T-helper 2 cell (primary cell): ENCODE measurements at places on chromosomes 16 and 17.

- no peak for DNase-seq
These were observed 123.7 kb downstream of the SPACA3 start for GRCh38 chr17:33115366-33115765.

DNA sequence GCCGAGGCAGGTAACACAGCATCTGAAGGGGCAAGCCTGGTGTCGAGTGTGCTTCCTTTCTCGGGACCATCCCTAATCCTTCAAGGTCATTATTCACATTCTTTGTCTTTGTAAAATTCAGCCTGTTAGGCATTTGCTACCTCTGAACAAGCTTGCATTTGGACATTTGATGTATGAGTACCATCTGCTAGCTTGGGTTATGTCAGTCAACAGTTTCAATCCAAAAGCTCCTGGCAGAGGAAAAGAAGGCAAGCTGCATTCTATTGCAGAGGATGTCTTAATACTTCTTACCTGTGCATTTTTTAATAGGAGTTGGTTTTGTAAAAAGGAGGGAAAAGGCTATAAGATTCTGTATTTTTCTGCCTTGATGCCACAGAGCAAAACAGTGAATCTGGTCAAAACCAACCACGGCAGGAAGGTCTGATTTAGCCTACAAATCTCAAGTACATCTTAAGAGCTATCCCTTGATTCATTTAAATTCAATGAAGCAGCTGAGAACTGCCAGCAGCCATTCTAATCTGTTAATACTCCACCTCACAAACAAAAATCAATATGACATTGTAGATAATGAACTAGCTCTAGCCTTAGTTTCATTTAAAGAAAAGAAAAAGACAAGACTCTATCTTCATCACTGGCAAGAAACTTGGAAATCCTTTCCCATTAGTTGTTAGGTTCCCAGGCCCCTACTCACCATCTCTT lies 39.0 kb downstream of the TEX2 start:
- no peak for DNase-seq

DNA sequence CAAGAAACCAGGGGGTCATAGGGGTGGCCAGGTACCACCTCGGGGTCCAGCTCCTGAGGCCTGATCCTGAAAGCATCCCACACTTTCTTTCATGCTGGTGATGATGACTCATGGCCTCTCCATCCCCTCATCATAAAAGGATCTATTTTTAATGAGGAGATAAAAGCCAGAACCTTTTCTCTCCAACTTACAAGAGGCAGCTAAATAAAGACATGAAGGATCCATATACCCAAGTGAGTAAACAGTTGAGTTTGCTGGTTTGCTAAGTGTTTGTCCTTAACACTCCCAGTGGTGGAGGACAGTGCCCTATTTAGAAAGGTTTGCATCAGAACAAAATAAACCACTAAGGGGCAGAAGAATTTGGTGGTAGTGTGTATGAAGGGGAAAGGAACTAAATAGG lies 383.8 kb downstream of the GRIN2A start:
- DNase-seq: no peak

GRCh38 chr16:12573730-12574383 lies 229.8 kb downstream of the CPPED1 start:
- DNase-seq: peak; percentile 51

- no peak for DNase-seq
These were observed 363.9 kb upstream of the CDH5 start for GRCh38 chr16:66002601-66003000.

DNA sequence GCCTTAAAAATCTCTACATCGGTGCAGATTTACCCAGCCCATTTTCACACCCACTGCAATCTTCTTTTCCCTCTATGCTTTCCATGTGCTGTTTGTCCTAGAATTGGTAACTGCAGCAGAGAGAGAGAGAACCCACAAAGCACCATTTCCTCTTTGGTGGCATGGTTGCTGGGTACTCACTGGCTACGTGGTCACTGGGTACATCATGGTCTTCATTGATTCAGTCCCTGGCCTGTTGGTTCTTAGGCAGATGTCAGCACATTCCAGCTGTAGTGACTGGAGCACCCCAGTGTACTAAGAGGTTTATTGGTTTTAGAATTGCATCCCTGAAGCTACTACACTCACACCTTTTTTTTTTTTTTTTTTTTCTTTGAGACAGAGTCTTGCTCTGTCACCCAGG lies 156.1 kb upstream of the CACNG5 start:
- DNase-seq: no peak

- no peak for DNase-seq
These were observed 96.4 kb downstream of the MSI2 start for GRCh38 chr17:57352665-57353175.

GRCh38 chr17:16026895-16027294 lies 27.3 kb downstream of the TTC19 start:
- no peak for DNase-seq

DNA sequence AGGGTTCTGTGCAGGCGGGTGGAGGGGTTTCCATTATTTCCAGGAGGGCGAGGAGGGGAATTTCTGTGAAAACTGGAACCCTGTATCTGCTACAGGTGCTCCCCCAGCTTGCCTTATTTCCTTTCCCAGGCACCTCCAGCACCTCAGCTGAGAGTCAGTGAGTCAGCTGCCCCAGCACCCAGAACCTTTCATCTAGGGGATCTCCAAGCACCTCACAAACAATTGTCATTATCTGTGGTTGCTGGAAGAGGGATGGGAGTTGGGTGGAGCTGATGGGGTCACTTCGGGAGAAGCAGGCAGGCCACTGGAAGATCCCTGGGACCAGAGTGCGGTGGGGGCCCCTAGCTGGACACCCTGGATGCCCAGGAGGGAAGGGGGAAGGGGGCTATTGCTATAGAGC lies 10.0 kb upstream of the CLUH start:
- DNase-seq: no peak

- DNase-seq: peak; percentile 57
These were observed 8.0 kb upstream of the CCL1 start for GRCh38 chr17:34370997-34371395.

GRCh38 chr17:18858567-18859245 lies 775 bp downstream of the PRPSAP2 start:
- DNase-seq: no peak

GRCh38 chr17:65609749-65610148 lies 48.3 kb upstream of the AXIN2 start:
- no peak for DNase-seq

GRCh38 chr16:81514041-81514559 lies 69.5 kb downstream of the CMIP start:
- no peak for DNase-seq

- DNase-seq: no peak
These were observed 1.4 kb downstream of the THUMPD1 start for GRCh38 chr16:20740007-20740883.

GRCh38 chr16:64540434-64540833 lies 581.4 kb downstream of the CDH11 start:
- no peak for DNase-seq

DNA sequence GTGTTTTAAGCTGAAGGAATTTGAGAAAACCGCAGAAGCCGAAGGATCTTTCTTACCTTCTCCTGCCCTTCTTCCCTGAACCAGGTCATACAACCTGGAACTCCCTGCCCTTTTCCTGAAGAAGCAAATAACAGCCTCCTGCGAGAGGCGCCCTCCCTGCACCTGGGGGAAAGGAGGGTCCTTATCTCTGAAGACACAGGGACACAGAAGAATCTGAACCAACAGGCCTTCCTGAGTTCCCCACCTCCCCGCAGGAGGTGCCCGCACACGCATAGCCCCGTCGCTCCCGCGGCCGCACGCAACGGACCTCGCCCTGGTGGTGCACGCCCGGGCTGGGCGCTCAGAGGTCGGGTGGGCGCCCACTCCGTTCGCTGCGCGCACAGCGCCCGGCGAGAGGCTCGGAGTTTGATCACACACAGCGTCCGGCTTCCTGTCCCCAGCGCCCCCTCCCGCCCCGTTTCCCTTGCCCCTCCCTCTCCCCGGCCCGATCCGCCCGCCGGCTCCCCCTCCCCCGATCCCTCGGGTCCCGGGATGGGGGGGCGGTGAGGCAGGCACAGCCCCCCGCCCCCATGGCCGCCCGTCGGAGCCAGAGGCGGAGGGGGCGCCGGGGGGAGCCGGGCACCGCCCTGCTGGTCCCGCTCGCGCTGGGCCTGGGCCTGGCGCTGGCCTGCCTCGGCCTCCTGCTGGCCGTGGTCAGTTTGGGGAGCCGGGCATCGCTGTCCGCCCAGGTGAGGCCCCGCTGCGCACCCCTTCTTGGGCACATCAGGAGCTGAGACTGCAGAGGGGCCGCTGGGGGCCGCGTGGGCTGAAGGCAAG lies at the start of gene TNFSF12:
Gene TNFSF12, plus strand, starts transcription at position 474 of the 816 bp plus-strand sequence. Its CDS starts 96 bp downstream, at position 570.
- peak; percentile 29 for DNase-seq

DNA sequence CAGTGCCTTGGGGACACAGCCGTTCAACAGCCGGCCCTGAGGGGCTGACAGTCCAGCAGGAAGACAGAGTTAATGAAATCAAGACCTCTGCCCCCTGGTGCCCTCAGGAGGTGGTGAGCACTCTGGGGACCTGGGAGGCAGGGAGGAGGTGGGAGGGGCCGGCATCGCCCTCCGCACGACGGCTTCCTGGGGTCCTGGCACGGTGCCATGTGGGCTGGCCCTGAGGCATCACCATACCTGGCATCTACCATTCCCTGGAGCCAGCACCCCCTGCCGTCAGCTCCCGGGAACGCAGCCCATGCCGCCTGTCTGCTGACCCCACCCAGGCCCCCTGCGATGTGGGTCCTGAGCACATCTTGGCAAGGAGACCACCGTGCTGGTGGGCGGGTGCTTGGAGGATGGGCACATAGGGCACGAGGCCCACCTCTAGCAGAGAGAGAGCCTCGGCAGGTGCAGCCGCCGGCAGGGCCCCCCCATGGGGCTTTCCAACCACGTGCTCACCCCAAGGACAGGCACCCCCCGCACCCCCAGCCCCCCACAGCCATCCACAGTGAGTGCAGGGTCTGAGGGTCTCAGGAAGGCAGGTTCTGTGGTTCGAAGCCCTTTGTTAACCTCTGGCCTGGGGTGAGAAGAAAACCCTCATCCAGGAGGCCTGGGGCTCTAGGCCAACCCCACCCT lies 52.5 kb downstream of the ZFPM1 start:
- DNase-seq: peak; percentile 43

DNA sequence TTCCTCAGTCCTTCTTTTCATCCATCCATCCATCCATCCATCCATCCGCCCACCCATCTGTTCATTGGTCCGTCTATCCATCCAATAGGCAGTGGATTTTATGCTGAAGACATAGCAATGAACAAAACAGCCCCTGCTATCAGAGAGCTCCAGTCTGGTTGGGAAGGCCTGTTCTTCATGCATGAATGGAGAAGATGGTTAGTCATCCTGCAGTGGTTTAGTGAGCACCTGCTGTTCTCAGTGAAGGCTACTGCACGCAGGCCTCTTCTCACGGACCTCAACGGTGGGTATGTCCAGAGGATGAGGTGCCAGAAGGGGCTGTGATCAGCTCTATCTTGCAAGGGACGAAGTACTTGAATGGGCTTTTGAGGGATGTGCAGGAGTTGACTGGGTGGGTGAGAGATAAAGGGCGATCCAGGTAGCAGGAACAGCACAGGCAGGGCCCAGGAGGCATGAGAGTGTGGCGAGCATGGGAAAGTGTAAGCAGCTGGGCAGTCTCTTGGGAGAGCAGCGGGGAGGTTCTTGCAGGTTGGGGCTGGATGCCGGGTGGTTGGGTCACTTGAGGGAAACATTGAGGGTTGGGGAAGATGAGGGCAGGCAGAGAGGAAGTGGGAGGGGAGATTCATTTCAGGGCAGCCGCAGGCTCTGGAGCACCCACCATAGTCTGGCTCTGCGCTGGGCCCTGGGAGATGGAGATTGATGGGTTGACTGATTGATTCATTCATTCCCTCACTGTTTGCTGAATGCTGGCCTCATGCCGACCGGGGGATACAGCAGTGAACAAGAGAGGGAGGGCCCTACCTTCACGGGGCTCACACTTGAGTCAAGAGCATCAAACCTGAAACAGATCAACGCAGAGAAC lies 115.0 kb upstream of the CIBAR2 start:
- DNase-seq: no peak

DNA sequence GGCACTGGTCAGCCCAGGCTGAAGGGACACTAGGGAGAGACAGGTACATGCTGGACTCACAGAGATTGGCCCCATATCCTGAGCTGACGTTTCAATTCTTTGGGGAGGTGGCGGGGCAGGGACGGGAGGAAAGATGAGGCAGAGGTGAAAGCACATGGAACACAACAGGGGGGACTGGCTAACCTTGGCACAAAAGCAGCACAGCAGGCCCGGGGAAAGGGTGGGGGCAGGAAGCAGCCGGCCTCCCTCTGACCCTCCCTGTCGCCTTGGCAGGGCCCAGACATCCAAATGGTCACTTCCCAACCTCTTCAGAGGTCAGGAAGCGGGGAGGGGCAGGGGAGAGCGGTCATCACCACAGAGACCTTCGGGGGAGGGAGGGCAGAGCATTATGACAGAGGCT lies 6.6 kb downstream of the VAT1 start:
- no peak for DNase-seq

DNA sequence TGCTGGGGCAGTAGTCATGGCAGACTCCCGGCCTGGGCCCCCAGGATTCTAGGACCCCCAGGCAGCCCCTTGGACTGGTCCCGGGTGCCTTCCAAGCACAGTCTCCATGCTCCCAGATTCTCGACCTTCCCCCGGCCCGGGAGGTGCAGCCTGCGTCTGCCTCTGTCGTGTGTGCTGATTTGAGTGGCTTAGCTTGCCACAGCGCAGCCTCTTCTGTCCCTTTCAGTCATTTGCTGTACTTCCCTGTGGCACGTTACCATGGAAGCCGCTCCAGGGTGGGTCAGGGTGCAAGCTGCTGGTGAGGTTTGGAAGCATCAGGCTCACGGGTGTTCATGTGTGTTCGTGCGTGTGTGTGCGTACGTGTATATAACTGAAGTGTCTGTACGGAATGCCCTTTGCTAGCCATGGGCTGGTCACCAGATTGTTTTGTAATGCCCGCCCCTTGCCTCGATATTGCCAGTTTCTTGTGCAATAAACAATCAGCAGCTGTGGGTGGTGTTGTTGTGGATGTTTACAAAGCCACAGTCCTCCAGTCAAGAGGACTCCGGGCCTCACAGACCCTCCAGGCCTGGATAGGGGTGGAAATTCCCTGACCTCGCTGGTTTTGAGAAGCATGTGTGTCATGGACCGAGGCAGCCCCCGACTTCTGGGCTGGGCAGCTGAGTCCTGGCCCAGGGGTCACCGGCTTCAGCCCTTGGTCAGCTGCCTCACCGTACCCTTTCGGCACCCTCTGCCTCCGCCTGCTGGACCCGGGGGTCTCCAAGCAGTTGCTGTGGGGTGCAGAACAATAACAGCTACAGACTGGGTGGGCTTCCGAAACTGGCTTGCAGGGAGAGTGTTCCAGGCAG lies 9.7 kb upstream of the CLEC18A start:
- no peak for DNase-seq

GRCh38 chr17:59800530-59800942 lies 92.2 kb downstream of the TUBD1 start:
- DNase-seq: no peak

DNA sequence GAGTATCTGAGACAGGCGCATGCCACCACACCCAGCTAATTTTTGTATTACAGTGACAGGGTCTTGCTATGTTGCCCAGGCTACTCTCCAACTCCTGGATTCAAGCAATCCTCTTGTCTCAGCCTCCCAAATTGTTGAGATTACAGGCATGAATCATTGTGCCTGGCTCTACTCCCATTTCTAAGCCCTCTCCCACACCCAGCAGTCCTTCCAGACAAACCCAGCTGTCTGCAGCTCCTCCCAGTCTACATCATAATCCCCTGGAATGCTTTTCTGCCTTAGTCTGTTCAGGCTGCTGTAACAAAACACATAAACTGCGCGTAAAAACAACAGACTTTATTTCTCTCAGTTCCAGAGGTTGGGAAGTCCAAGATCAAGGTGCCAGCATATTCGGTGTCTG lies 144.5 kb downstream of the GRIN2A start:
- DNase-seq: no peak
